ENCODE measurements at places on chromosomes 3 and 15. TPM values are rescaled to one million over a fixed set of nuclear protein-coding genes. Genes with fewer than 3 reads are reported as not detected.

DNA sequence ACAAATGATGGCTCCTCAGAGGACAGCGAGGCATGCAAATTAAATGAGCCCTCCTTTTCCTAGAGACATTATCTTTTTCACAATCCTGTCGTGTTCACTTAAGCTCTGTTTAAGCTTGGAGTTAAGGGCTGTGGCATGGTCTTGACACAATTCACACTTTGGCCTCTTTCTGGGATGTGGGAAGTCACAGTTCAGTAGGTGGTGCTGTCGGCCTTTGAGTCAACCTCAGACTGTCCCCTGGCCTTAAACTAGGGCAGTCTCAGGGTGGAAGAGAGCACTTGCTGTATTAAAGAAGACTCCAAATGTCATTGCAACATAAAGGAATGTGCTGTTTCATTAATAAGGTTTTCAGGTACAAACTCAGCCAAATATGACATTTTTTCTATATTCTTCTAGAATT, 351.0 kb downstream of the MCTP2 start:
- no peak for DNase-seq

RTP3 gene
- polyA plus RNA-seq = not detected

PGBD4 gene
- 2.2 TPM for polyA plus RNA-seq

TGFBR2 gene
- 115 TPM for polyA plus RNA-seq

ITGA11 gene
- polyA plus RNA-seq = not detected
